ENCODE measurements at places on chromosomes 11 and 22.

DNA sequence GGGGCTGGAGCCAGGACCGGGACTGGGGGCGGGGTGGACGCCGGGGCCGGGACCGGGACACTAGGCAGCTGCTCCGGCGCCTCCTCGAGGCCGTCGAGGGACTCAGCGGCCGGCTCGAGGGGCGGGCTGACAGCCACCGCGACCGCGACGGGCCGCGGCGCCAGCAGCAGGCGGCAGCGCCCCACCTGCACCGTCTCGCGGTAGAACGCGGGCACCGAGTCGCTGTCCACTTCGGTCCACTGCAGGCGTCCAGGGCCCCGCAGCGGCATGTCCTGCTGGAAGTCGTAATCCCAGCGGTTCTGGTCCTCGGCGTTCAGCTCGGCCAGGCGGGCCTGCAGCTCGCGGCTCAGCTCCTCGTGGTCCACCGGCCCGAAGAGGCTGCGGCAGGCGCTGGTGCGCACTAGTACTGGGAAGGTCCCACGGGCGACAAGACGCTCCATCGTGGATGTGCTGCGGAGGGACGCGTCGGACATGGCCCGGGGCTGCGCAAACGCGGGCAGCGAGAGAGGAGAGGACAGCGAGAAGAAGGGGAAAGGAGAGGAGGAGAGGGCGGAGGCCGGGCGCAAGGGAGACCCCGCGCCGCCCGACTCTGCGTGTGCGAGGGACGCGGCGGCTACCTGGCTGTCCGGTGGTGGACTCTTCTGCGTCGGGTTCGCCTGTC, 428 bp downstream of the CDKN1C start:
- no peak for DNase-seq

GRCh38 chr11:34620820-34621792, at the start of gene EHF:
EHF (plus strand) TSS chr11:34621093; CDS start chr11:34642631, 21,538 bp downstream.
- DNase-seq: no peak

DNA sequence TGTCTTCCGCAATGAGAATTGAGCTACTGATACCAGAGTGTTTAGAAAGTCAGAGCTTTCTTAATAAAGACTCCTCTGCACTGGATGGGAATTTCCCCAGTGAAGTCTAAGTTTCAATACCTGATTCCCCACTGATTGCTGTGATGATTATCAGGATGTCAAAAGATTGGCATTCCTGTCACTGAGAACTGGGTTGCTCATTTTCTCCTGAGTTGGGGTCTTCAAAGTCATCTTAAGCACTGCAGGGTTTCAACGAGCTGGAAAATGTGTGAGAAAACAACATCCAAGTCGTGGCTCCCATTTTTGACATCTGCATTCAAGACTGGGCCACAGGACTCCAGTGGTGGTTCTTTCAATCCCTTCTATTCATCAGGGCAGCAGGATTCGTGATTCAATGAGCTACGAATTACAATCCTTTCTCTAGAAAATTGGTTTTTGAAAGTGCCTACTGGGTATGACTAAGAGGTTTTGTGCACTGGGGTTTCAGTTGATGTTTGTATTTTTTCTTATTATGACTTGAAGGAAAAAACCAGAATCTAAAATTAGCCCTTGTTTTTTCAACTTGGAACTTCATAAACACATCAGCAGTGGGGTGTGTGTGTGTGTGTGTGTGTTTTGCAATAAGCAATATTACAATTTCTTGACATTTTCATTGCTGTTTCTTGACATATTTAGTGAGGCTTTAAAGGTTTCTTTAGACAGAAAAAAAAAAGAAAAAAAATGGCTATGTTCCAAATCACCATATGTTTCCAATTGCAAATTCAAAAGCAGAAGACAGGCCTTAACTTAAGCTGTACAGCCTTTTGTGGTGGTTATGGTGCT, 233.0 kb downstream of the FAM76B start:
- DNase-seq: no peak

DNA sequence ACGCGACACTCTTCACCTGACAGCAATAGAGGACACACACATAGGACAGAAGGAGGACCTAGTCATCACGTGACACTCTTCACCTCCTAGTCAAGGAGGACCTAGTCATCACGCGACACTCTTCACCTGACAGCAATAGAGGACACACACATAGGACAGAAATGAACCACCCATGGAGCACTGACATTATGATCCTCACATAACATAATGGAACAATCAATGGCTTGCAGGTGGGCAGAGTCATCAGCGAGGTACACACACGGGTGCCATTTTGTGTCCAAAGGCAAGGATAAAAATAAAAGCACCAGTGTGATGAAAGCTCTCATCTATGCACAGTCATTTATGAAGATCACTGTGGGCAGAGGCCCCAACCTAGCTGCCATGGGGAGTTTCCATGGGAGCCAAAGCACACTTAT, 354.7 kb downstream of the LARGE1 start:
- DNase-seq: no peak

DNA sequence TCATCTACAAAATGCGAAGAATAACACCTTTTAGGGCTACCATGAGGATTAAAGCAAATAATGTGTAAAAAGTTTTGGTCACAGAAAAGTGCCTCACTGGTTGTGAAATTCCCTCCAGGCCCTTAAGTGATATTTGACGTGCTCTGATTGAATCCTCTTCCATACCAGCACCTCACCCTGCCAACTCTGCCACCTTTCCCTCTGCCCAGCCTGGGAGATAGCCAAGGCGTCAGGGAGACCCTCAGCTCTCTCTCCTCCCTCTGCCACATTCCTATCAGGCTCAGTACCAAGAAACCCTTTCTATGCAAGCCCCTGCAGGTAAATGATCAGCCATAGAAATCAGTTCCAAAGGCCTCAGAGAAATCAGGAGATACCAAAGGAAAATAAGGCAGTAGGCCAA, 21.4 kb downstream of the PLEKHA7 start:
- DNase-seq: no peak

DNA sequence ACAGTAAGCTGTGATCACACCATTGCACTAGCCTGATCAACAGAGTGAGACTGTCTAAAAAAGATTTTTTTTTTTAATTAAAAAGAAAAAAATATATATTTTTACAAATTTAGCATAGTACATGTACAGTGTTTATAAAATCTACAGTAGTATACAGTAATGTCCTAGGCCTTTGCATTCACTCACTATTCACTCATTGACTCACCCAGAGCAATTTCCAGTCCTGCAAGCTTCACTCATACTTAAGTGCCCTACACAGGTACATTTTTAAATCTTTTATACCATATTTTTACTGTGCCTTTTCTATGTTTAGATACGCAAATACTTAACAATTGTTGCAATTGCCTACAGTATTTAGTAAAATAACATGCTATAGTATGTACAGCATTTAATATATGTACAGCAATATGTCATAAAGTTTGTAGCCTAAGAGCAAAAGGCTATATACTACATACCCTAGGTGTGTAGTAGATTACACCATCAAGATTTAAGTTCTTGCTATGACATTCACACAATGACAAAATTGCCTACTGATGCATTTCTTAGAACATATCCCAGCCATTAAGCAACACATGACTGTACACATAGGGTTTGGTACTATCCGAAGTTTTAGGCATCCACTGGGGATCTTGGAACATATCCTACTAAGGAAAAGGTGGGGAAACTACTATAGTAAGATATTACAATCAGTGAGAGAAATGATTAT, 22.8 kb downstream of the PIK3C2A start:
- no peak for DNase-seq

All from stimulated activated CD8-positive, alpha-beta memory T cell treated with anti-CD3 and anti-CD28 coated beads, Interleukin-15, amount 100 ng/mL, for 4 hours (primary cell).